ENCODE measurements at places on chromosomes 16 and 17.
A peak's percentile ranks its signal among the peaks of the same experiment; 100 is the strongest.

GRCh38 chr17:9865586-9865985, 39.5 kb downstream of the RCVRN start:
- no peak for DNase-seq

DNA sequence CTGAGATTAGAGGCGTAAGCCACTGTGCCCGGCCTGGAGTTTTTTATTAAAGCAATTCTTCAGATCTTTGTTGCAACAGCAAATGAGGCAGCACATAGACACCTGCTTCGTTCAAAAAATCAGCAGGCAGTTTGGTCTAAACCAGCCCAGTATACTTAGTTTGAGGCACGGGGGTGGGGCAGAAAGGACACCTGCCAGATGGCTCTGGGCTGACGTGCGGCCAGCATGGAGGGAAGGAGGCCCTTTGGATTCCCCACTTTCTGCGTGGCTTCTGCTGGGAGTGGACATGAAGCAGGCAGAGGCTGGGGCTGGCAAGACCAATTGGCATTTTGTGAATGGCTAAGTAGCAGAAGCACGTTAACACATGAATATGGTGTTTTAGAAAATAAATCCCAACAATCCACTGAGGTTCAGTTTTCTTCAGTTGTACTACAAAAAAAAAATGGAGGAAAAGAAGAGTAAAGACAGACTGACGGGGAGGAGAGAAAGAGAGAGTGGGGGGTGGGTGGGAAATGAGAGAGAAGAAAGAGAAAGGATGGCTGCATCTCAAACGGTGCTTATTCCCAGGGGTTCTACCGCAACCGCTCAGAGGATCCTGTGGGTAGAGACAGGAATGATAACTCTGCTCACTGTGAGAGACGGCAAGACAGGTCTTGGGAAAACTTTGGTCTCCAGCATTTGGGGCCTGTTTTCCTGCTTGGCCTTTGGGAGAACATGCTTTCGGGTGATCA, 16.3 kb downstream of the C16orf46 start:
- DNase-seq = no peak

GRCh38 chr17:61221597-61222471, 177.8 kb upstream of the TBX2 start:
- DNase-seq = no peak

GRCh38 chr16:80940069-80940856, 66.4 kb downstream of the CMC2 start:
- DNase-seq = no peak

DNA sequence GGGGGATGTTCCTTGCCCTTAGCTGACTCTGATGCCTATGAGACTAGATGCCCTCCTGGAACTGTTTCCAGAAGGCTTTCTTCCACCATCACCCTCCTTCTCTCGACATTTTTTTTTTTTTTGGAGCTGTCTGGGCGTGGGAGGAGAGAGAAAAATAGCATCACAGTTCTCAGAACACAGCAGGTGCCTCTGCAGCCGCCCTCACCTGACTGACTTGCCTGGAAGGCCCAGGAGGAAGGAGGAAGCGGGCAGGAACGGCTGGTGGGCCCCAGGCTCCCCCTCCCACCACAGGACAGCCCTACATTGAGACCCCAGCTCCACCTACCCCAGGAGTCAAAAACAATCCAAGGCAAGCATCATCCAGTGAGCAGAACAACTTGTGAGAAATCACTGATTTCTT, 20.3 kb upstream of the CACNG5 start:
- no peak for DNase-seq

DNA sequence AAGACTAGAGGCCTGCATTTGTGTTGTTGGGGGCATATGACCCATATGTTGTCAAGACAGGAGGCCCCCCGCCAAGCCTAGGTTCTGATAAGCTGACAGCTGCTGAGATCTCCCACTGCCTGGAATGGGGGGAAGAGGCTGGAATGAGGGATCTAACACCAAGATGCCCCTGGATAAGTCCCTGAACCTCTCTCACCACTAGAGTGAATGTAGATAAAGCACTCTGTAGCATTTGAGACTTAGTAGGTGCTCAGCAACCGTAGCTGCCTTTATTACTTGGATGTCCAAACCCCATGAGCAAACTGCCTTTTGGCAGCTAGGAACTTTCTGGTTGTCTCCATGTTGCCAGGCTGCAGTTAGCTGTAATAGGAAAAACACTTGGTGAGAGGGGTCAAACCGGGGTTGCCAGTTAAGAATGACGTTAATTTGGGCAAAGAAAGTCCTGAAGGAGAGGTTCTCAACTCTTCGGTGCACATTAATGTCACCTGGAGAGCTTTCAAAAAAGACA, 4.4 kb upstream of the RASL10B start:
- DNase-seq = no peak

DNA sequence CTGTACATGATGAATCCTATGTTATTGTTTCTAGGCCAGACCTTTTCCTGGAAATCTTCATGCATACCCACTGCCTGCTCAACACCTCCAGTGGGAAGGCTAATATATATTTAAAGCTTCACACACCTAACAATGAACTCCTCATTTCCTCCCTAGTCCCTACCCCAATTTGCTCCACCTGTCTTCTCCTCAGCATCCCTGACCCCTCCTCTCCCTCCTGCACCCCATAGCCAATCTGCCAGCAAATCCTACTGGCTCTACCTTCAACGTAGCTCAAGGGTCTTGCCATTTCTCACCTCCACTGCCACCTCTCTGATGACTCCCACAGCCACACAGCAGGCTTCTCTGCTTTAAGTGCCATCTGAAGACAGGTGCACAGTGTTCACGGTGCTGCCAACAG, 215.6 kb upstream of the WSB1 start:
- DNase-seq = no peak

GRCh38 chr17:72107100-72107499, 13.7 kb upstream of the SOX9 start:
- no peak for DNase-seq

GRCh38 chr16:50685462-50686063, 4.5 kb upstream of the SNX20 start:
- DNase-seq = no peak

- peak; percentile 57 for DNase-seq
Measured at GRCh38 chr16:27795992-27796614, 246.2 kb downstream of the KATNIP start.

DNA sequence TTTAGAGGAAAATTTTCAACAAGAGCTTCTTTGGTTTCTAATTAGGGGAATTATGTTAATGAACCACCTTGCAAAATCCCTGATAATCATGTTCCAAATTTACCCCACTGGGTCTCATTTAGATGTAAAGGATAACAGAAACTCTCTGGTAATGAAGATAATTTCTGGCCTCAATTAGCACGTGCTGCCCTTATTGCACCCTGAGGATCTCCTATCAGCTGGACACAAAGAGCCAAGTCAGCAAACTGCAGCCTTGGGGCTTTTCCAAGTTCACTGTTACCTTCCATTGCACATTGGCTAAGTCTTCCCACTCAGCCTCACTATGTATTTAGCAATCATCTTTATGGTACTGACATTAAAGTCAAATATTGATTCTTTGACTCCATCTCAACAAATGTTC, 78.1 kb downstream of the GP2 start:
- DNase-seq = no peak

DNA sequence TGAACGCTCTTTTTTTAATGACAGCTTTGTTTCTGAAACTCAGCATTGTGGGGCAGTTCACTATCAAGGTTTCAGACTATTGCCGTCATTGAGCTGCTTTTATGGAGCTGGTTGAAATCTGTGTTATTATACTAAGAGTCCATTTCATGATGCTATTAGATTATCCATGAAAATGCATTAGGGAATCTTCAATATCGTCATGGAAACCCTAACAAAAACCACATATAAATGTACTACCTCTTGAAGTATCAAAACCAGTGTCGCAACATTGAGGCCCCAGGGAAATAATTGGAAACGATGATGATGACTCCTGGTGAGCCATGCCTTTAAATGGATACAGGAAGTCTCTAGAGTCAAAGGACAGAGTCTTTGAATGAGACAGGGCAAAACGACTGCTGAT, 231.6 kb upstream of the CPHXL start:
- DNase-seq = no peak

DNA sequence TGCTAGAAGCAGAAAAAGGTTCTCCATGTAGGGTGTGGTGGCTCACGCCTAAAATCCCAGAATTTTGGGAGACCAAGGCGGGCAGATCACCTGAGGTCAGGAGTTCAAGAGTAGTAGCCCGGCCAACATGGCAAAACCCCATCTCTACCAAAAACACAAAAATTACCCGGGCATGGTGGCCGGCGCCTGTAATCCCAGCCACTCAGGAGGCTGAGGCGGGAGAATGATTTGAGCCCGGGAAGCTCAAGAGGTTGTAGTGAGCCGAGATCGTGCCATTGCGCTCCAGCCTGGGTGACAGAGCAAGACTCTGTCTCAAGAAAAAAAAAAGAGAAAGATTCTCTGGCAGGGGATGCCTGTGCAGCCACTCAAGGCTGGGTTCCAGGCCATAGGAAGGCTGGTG, 54.2 kb downstream of the PITPNM3 start:
- DNase-seq = no peak

- no peak for DNase-seq
Measured at GRCh38 chr16:48106446-48106845, 49.3 kb downstream of the ABCC12 start.

DNA sequence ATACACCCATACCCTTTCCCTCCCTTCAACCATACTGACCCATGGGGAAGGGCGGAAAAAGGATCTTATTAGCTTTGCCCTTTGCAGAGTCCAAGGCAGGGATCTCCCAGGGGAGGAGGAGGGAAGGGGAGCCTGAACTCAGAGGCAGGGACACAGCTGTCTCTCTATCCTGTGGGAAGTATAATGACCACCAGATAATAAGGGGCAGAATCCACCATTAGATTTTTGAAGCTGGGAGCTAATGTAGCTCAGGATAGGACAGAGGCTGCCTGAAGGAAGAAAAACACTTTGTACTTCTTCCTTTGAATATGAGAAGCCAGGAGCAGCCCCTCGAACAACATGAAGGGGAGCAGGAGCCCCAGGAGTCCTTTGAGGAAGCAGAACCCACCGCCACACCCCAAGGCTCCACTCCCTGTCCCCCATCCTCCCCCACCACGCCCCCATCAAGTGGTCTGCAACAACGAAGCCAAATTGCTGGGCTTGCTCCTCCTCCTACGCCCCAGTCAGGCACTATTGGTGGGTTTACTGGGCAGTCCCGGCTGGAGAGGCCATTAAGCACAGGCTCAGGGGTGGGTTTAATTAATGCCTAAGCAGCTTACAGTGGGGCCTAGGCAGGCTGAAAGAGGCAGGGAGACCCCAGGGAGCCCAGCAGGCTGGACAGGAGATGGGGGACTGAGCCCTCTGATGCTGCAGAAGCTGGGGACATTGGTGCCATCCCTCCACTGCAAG, 5.3 kb downstream of the MPP2 start:
- no peak for DNase-seq

GRCh38 chr17:77801545-77802332, 156.8 kb upstream of the TNRC6C start:
- no peak for DNase-seq

- DNase-seq = no peak
Measured at GRCh38 chr17:64455993-64456885, 7.3 kb downstream of the MILR1 start.

DNA sequence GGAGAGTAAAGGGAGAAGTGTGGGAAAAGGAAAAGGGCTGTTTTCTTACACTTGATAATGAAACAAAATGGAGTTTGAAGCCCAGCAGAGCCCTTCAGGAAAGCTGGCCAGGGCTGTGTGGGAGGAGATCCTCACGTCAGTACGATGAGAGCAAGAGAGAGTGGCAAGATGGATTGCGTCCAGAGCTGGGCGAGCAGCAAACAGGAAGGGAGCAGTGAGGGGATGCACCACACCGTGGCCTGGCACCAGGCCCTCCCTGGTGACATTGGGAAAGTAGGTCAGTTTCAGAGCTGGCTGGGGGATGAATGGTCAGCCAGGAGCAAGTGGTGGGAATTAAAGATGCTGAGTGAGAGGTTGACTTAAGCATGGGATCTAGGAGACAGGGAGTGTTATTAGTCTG, 273.6 kb downstream of the GRIN2A start:
- DNase-seq = no peak

GRCh38 chr16:59604354-59604753, 870.2 kb upstream of the GOT2 start:
- DNase-seq = no peak

GRCh38 chr17:70499067-70499786, 329.9 kb downstream of the KCNJ2 start:
- DNase-seq = no peak

DNA sequence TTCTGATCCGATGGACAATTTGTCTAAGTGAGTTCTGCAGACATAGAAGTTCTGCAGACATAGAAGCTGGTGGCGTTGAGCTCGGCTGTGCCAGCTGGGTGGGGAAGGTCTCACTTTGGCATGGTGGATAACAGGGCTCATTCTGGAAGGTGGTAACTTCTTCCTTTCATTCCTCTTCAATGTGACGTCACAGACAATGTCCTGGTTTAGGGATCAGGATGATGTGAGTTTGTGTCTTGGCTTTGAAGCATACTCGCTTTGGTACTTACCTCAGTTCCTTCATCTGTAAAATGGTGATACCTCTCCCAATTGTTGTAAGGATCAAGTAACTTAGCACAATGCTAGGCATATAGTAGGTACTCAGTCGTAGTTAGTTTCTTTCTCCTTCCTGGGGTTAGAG, 408.8 kb upstream of the ASIC2 start:
- DNase-seq = no peak

DNA sequence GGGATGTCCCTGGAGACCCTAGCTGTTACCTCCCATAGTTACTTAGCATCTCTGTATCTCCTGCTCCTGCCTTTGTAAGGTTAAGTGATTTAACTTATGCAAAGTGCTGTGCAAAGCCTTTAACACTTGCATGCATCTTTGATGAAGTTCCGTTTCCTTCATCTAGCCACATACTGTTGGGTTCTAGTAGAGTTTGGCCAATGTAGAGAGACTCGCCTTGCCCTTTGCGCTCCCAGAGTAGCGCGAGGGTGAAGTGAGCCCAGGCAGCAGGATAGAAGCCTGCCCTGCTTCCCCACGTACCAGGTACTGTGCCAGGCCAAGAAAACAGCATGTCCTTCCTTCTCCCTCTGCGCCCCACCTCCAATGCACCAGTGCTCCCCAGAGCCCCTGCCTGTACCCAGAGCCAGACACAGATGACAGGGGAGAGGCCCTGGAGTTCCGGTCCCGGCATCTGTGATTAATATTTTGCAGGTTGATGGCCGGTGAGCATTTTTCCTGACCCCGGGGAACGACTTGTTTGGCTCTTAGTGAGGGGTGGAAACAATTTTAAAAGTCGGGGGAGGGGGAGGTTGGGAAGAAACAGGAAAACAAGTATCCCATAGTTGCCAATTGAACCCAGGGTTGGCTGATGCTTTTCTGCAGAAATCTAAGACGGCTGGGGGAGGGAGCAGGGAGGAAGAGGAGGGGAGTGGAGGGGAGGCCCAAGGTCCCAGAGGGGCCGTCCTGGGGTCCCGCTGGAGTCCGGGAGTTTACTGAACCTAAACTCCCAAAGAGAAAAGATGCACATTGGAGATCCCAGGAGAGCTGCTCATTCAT, 13.1 kb upstream of the CDC42EP4 start:
- DNase-seq = no peak

DNA sequence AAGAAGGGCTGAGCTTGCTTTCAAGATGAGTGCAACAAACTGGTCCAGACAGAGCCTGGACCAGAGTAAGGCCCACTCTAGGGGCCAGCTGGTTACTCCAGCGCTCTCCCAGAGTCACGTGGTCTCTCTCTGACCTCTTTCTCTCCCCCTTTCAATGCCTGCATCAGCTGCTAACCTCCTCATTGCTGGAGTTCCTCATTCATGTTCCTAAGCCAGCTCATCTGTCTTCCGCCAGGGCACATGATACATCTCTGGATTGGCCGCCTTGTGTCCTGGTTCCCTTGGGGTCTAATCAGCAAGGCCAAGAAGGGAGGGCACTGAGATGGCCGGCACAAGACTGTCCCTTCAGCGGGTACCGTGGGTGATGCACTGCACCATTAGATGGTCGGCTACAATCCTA, 26.9 kb upstream of the ZFP90 start:
- DNase-seq = no peak

All from mucosa of descending colon (tissue), 3 donors.